ENCODE measurements at places on chromosomes 3 and 15. TPM values are rescaled to one million over a fixed set of nuclear protein-coding genes. Genes with fewer than 3 reads are reported as not detected.
A peak's percentile ranks its signal among the peaks of the same experiment; 100 is the strongest.

DNA sequence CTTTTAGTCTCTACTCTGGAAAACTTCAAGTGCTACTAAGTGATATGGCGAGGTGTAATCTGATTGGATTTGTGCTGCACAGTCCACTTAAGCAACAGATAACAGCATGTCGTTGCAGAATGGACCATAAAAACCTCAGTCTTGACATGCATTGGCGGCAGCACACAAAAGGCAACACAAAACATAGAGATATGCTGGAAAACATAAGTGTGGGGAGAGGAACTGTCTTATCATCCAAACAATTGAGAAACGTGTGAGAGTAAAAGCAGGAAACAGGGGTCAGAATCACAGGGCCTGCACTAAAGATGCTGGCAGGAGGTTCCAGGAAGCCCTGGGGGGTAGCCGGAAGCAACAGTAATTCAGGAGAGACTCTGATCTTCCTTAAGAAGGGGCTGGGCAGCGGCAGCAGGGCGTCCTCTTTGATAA lies 82.1 kb downstream of the CGNL1 start:
- no peaks in the 10 kb centered on the region for H3K27me3 ChIP-seq
- peaks cover 21% of the 10 kb centered on the region for H3K4me1 ChIP-seq
- no peak for DNase-seq
- no peak overlapping the region for H3K4me3 ChIP-seq
- no peak overlapping the region for H3K27ac ChIP-seq
- no peaks in the 10 kb centered on the region for H3K36me3 ChIP-seq

KBTBD13 gene
- not detected for total RNA-seq

LARP6 gene
- total RNA-seq: 31.2 TPM

GRCh38 chr3:51024765-51025632 lies 350.3 kb downstream of the DOCK3 start:
- H3K27ac ChIP-seq: no peak overlapping the region
- H3K4me3 ChIP-seq: no peak overlapping the region
- peak; percentile 60 for DNase-seq
- H3K4me1 ChIP-seq: no peaks in the 10 kb centered on the region
- no peaks in the 10 kb centered on the region for H3K27me3 ChIP-seq

- no peak overlapping the region for H3K27ac ChIP-seq
- no peaks in the 10 kb centered on the region for H3K4me1 ChIP-seq
- no peaks in the 10 kb centered on the region for H3K36me3 ChIP-seq
- H3K27me3 ChIP-seq: no peaks in the 10 kb centered on the region
- DNase-seq: no peak
These were observed 954.5 kb downstream of the ZPLD1 start for GRCh38 chr3:103389356-103389755.

TEX9 gene
- total RNA-seq: 11.8 TPM

PROK2 gene
- total RNA-seq: not detected

CYP19A1 gene
- total RNA-seq: not detected

DNA sequence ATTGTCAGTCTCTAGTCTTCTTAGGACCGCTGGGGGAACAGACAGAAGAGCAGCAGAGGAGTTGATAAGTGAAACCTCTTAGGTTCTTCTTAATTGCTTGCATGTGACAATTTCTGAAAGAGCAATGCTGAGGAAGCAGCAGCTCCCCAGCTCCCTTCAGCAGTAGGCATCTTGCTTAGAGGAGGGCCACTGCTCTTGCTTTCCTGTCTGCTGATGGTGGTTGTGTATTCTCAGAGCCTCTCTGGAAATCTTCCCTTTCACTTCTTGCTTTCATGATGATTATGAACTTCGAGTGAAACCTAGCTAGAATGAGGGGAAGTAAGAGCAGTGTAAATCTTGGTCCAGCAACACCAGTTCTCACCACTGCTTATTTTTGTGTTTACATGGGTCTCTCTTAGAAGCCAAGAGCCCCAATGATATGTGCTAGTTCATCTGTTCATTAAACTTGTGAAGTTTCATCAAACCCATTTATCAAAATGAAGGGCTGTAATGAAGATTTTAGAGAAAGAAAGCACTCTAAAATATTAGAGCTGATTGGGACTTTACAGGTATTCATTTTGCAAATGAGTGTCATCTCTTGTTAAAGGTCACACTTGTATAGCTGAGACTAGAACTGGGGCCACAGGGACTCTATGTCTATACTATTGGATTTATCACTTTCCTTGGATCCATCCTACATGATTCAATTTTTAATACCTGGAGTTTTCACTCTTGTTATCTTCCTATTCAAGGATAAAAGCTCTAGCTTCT lies 246.7 kb downstream of the LPP start:
- H3K4me3 ChIP-seq: no peak overlapping the region
- no peak overlapping the region for H3K27ac ChIP-seq
- H3K4me1 ChIP-seq: no peaks in the 10 kb centered on the region
- DNase-seq: no peak
- no peaks in the 10 kb centered on the region for H3K27me3 ChIP-seq

DNA sequence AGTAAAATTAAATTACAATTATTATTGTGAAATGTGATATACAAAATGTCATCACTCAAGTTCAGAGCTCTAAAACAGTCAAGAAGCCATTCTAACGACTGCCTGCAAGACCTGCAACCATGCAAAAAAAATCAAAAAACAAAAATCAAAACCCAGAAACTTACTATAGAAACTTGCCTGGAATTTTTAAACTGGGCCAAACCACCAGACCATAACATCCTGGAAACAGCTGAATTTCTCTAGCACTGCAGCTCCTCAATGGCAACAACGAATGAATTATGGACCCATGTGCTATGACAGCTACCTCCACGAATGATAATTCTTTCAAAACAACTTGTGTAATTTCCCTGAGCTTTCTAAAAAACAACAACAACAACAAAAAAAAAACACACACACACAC lies 130.0 kb upstream of the KCNMB2 start:
- no peaks in the 10 kb centered on the region for H3K27me3 ChIP-seq
- H3K4me1 ChIP-seq: no peaks in the 10 kb centered on the region
- DNase-seq: no peak
- H3K27ac ChIP-seq: no peak overlapping the region
- H3K36me3 ChIP-seq: no peaks in the 10 kb centered on the region

DNA sequence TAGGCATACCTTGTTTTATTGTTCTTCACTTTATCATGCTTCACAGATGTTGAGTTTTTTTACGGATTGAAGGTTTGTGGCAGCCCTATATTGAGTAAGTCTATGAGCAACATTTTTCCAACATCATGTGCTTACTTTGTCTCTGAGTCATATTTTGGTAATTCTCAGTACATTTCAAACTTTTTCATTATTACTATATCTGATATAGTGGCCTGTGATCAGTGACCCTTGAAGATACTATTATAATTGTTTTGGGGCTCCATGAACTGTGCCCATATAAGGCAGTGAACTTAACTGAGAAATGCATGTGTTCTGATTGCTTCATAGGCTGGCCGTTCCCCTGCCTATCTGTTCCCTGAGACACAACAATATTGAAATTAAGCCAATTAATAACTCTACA lies 42.8 kb upstream of the NSMCE3 start:
- no peak for DNase-seq
- H3K4me1 ChIP-seq: no peaks in the 10 kb centered on the region
- no peak overlapping the region for H3K4me3 ChIP-seq
- no peak overlapping the region for H3K27ac ChIP-seq
- H3K36me3 ChIP-seq: no peaks in the 10 kb centered on the region

SCG3 gene
- total RNA-seq: not detected

CPN2 gene
- not detected for total RNA-seq

GRCh38 chr3:176951144-176951543 lies 246.1 kb downstream of the TBL1XR1 start:
- H3K36me3 ChIP-seq: no peaks in the 10 kb centered on the region
- H3K4me3 ChIP-seq: no peak overlapping the region
- H3K27ac ChIP-seq: peak overlapping the region; percentile 13
- peaks cover 25% of the 10 kb centered on the region for H3K4me1 ChIP-seq

DNA sequence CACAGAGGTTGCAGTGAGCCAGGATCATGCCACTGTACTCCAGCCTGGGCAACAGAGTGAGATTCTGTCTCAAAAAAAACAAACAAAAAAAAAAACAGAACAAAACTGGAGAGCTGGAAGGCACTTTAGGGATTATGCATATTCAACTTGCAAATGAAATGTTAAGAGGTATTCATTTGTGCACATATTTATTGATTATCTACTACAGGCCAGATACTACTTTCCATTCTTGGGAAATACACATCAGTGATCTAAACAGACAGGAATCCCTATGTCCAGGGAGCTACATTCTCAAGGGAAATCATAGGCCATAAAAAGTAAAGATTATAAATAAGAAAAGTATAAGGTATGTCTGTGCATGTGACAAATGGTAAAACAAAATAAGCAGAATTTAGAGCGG lies 322.6 kb downstream of the GABRG3 start:
- no peaks in the 10 kb centered on the region for H3K4me1 ChIP-seq
- no peaks in the 10 kb centered on the region for H3K27me3 ChIP-seq
- H3K4me3 ChIP-seq: no peak overlapping the region
- no peak for DNase-seq

GOLGA8J gene
- not detected for total RNA-seq

TTC23 gene
- total RNA-seq: 21.6 TPM

DNA sequence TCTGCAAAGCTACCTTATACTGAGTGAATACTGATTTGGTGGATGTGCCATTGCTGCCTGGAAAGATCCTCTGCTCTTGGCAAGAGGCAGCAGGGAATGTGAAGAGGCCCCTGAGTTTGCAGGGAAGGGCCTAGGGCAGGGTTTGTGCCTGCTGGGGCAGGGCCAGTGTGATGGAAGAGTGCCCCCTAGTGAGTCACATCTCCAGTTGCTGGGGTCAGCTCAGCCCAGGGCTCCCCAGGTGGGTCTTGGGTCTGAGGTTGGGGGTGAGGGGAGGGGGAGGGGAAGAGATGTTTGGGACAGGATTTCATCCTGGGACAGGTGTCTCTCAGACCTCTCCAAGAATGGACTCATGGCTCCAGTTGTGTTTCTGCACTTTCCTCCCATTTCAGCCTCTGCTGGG lies 4.1 kb upstream of the AMOTL2 start:
- no peaks in the 10 kb centered on the region for H3K27me3 ChIP-seq
- H3K36me3 ChIP-seq: peaks cover 2% of the 10 kb centered on the region
- DNase-seq: no peak
- H3K4me3 ChIP-seq: no peak overlapping the region

- no peaks in the 10 kb centered on the region for H3K4me1 ChIP-seq
- no peak overlapping the region for H3K27ac ChIP-seq
- H3K27me3 ChIP-seq: no peaks in the 10 kb centered on the region
- H3K36me3 ChIP-seq: no peaks in the 10 kb centered on the region
- H3K4me3 ChIP-seq: no peak overlapping the region
These were observed 191.7 kb downstream of the PDZRN3 start for GRCh38 chr3:73433079-73433478.

DNA sequence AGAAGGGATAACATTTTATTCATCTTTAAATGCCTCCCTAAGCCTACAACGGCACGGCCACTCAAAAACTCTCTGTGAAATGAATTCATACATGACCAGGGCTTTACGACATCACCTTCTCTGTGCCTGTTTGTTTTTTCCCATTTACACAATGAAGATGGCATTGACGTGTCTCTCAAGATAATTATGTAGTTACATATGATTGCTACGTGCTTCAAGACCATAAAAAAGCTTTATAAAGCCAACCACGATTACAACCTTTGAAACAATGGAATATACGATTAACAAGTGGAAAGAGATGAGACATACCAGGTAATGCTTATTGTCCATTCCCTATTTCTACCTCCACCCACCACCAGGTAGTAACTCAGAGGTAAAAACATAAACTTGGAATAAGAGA lies 168.4 kb downstream of the P3H2 start:
- peaks cover 17% of the 10 kb centered on the region for H3K4me1 ChIP-seq
- DNase-seq: no peak
- no peak overlapping the region for H3K4me3 ChIP-seq
- H3K36me3 ChIP-seq: no peaks in the 10 kb centered on the region
- H3K27me3 ChIP-seq: no peaks in the 10 kb centered on the region
- H3K27ac ChIP-seq: no peak overlapping the region

DNA sequence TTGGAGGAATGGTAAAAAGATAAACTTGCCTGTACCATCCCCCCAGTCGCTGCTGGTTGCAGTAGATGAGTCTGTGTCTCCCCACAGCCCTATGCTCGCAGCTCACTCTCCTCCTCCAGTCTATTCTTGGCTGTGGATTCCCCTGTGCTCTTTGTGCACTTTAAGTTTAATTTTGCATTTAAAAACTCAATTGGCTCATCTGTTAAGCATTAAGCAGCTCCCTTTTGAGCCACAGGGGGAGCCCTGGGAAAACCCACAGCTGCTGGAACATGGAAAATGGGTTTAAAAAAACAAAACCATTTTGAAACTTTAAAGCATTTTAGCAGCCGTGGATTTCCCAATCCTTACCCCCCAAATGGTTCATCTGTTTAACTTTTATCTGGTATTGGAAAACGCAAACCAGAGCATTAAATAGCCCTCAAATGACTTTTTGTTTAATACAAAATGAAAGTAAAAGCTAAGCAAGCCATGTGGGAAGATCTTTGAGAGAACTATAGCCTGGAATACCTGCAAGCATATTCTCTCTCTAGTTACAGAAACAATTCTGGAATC lies 536.9 kb downstream of the ZIC1 start:
- H3K4me1 ChIP-seq: peaks cover 11% of the 10 kb centered on the region
- H3K36me3 ChIP-seq: no peaks in the 10 kb centered on the region
- H3K4me3 ChIP-seq: peak overlapping the region; percentile 30
- H3K27me3 ChIP-seq: no peaks in the 10 kb centered on the region
- peak; percentile 25 for DNase-seq

- H3K27ac ChIP-seq: no peak overlapping the region
- H3K36me3 ChIP-seq: no peaks in the 10 kb centered on the region
- H3K4me1 ChIP-seq: no peaks in the 10 kb centered on the region
- no peak for DNase-seq
These were observed 134.1 kb downstream of the PDZRN3 start for GRCh38 chr3:73490453-73491286.

GRCh38 chr3:45406772-45407171 lies 18.4 kb downstream of the LARS2 start:
- DNase-seq: no peak
- H3K36me3 ChIP-seq: 0 out of 2 replicates have a peak, but pooled peaks cover 3% of the 10 kb centered on the region
- no peak overlapping the region for H3K4me3 ChIP-seq
- no peaks in the 10 kb centered on the region for H3K27me3 ChIP-seq
- no peak overlapping the region for H3K27ac ChIP-seq
- no peaks in the 10 kb centered on the region for H3K4me1 ChIP-seq

SLC28A2 gene
- not detected for total RNA-seq

GRCh38 chr15:37370941-37371340 lies 270.6 kb upstream of the MEIS2 start:
- H3K36me3 ChIP-seq: no peaks in the 10 kb centered on the region
- no peaks in the 10 kb centered on the region for H3K4me1 ChIP-seq
- H3K27me3 ChIP-seq: no peaks in the 10 kb centered on the region
- no peak for DNase-seq

DNA sequence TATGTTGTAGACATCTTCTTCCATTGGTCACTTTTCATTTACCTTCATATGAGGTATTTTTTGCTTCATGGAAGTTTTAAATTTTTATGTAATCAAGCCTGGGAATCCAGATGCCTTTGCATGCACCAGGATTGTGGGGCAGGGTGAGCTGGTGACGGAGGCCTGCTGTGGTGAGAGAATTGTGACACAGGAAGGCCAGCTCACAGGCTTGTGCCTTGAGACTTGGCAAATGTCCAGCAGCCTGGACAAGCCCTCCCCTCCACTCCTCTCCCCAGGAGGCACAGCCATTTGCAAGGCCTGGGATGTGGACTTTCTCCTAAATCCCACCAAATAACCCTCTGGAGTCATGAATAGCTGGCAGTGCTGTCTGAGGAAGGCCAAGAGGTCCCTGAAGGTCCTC lies 67.4 kb downstream of the RHCG start:
- H3K4me1 ChIP-seq: peaks cover 12% of the 10 kb centered on the region
- H3K27me3 ChIP-seq: no peaks in the 10 kb centered on the region
- H3K4me3 ChIP-seq: no peak overlapping the region
- no peak overlapping the region for H3K27ac ChIP-seq
- no peaks in the 10 kb centered on the region for H3K36me3 ChIP-seq

SLC12A1 gene
- not detected for total RNA-seq
